GDM1 (cell line): ENCODE measurements at places on chromosomes 3 and 15.
A peak's percentile ranks its signal among the peaks of the same experiment; 100 is the strongest.

DNA sequence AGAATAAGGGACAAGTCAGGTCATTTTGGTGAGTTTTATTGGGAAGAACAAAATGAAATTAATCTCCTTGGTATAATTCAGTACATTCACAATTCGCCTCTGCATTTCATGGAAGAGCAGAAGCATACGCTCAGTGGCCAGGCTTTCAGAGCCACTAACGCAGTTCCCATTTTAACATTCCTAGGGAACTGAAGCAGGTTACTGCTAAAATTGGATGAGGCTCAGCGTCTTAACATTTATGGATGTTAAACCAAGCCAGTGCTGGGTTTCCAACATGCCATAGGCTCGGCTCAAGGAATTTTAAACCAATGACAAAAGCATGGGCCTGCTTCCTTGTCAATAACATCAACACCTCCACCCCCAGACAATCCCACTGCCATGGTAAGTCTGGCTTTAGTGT is 172.7 kb upstream of the PRICKLE2 start:
- no peak for DNase-seq

DNA sequence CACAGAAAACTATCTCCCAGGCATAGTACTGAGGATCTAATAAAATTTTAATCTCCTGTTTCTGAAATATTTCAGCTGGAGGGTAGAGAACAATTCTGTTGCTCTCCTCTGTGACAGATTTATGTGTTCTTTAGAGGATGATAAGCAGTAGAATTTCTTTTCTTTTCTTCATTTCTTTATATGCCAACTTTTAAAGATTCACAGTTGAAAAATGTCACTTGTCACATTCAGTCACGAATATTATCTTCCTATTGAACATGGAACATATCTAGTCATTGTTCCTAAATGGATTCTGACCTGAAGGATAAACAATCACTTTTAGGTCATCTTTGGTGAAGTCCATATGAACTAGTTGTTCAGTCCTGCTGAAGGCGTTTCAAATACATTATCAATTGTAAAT is 585.5 kb upstream of the DPPA4 start:
- DNase-seq, result no peak

- no peak for DNase-seq
These were observed 2.1 kb downstream of the FAM240A start for GRCh38 chr3:46614431-46614830.

DNA sequence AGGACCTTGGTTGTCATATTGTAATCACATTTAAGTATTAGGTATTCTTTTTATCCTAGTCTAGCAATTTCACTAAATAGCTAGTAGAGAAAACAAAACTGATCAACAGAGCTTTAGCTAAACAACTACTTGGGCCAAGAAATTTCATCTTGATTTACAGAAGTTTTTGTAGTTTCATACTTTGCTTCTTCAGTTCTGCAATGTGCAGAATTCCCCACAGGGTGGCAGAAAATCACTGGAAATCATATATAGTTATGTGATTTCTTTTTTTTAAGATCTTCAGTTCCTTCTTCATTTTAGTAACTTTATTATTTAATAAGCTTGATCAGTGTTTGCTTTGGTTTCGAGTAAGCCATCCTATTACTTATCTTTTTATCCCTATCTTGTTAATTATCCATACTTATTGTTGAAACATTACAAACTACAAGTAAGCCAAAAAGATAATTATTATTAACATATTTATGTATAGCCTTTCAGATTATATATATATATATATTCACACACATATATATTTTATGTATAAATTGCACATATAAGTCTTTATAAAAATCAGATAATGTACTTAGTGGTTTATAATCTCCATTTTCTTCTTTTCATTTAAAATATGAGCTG is 2.2 kb upstream of the BNIP2 start:
- DNase-seq, result peak; percentile 14

DNA sequence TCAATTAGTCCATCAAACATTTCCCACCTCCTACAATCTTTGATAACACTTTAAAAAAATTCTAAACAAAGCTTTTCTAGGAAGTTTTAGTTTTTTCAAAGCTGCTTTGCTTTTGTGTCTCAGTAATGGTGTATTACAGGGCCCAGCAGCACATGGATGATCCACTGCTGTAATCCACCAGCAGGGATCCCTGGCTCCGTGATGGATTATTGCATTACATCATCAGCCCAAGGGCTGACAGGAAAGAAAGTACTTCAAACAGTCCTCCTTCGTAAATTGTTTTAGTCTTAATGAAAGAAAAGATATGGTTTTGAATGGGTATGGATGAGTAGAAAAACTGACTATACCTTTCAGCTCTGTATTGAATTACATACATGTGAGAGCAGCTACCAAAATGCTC is 688.9 kb upstream of the NAALADL2 start:
- DNase-seq, result no peak

- DNase-seq, result no peak
These were observed 30.1 kb upstream of the KY start for GRCh38 chr3:134680796-134681521.

GRCh38 chr15:94246016-94246415 is 14.7 kb downstream of the MCTP2 start:
- no peak for DNase-seq

DNA sequence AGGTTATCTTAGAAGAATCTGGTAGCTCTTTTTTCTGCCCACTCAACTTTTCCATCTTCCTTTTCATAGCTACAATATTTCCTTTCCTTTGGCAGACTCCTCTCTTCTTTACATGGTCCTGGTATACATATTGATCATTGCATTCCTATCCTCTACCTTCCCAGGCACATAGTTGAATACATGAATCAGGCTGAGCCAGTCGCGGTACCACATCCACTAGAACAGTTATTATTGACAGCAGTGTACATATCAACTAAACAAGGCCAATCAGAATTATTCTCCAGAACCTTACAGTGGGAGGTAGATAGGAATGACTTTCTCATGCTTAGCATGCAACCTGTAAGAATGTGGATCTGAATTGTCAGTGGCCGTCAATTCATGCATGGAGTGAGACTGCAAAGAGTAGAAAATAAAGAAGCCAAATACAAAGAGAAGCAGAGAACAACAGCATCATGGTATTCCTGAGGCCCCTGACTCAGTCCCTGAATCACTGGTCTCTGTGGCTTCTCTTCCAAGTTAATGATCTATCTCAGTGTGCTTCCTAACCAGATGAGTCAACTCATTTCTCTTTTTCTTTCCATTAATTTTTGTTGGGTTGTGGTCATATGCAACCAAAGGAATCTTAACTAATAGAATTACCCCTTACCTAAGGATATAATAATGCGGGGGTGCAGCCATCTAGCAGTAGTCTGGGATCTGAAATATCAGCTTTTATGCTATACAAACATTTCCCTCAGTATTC is 60.9 kb upstream of the DCBLD2 start:
- DNase-seq, result no peak

GRCh38 chr3:35773417-35773816 is 134.1 kb downstream of the ARPP21 start:
- DNase-seq, result no peak

DNA sequence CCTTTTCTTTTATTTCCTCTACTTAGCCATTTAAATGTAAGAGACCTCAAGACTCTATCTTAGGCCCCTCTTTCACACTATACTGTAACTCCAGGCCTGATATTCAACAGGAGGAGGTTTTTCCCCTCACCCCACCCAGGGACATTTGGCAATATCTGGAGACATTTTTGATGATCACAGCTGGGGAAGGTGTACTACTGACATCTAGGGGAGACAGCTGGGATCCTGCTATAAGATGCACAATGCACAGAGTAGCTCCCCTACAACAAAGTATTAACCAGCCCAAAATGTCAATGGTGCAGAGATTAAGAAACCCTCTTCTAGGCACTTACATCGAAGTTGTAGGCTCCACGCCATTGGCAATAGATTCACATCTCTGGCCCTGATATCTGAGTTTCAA is 517.5 kb upstream of the UBE2E2 start:
- DNase-seq, result no peak

DNA sequence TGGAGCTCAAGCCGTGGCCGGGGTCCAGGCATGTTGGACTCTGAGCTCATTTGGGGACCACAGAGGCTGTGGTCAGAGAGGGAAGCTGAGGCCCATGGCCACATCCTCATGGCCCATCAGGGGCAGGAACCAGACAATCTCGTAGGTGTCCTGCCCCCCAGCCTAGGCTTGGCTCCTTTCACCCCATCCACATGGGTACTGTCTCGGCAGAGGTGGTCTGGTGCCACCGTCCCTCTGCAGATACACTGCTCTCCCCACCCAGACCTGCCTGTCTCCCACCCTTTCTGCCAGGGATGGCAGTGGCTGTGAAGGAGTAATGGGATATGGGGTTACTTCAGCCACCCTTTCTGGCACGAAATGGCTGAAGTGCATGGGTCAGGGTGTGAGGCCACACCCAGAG is 7.9 kb downstream of the PRSS50 start:
- DNase-seq, result no peak

GRCh38 chr3:152084441-152085158 is 184.1 kb upstream of the MBNL1 start:
- no peak for DNase-seq

DNA sequence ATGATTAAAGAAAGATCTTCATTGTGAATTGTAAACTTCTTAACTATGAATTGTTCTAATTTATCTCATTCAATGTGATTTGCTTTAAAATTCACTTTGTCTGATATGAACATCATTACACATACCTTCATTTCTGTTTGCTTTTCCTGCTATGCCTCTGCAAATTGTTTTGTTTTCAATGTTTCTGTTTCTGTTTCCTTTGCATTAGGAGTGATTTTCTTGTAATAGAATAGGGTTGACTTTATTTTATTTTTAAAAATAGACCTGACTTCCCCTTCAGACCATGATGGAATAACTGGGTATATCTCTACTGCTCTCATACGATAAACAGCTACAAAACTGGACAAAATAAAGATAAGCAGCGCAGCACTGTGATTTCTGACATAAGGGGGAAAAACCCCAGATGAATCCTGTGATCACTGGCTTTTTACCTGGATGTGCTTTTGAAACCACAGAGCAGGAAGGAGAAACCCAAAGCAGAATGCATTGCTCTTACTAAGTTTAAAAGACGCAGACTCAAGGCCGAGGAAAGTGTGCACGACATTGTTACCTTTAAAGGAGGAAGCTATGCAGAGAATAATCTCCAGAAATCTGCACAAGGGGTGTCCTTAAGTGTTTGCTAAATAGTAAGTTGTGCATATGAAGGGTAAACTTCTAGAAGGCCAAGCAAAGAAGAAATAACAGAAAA is 420.2 kb downstream of the TBC1D5 start:
- DNase-seq, result no peak

DNA sequence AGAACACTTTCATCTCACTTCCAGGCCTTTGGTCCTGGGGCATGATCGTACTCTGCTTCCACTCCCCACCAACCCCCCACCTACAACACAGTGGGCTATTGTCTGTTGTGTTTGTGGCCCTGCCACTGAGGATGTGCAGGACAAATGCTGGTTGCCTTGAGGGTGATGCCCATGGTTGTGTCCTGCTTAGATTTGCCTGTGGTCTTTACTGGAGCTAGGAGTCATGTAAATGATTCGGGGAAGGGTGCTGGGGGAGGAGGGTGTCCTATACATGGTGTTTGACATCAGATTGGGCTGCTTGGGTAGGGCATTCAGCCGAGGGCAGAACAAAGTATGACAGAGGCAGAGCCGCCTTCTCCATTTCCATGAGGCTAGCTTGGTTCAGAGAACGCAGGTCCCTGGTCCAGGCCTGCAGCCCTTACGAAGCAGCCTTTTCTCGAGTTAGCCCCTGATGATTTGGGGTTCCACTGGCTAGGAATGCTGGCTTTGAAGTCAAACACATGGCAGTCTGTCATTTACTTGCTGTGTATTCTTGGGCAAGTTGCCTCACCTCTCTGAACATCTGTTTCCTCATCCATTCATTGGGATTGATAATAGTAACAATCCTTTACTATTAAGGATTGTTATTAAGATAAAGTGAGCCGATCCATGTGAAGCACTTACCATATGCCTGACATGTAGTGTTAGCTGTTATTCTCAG is 6.9 kb downstream of the CORO2B start:
- no peak for DNase-seq

DNA sequence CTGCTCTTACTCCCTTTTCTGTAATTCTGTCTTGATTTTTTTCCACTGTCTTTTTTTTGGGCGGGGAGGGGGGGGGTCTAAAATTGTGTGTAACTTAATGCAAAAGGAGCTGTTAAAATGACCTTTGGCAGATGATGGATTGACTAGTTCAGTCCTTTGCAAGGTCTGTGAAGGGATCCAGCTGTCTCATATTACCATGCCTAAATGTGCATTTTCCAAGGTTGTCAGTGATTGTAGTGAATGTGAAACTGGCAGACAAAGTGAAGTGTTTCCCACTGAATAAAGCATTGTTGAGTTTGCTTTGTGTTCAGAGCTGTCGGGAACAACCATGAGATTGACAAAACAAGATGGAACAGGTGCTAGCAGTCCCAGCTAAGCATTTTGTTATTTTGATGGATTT is 110.1 kb upstream of the SKOR1 start:
- DNase-seq, result no peak

- DNase-seq, result no peak
These were observed 537.4 kb downstream of the TUSC7 start for GRCh38 chr3:117246771-117247555.

GRCh38 chr3:118476885-118477618 is 557.6 kb downstream of the IGSF11 start:
- DNase-seq, result no peak

DNA sequence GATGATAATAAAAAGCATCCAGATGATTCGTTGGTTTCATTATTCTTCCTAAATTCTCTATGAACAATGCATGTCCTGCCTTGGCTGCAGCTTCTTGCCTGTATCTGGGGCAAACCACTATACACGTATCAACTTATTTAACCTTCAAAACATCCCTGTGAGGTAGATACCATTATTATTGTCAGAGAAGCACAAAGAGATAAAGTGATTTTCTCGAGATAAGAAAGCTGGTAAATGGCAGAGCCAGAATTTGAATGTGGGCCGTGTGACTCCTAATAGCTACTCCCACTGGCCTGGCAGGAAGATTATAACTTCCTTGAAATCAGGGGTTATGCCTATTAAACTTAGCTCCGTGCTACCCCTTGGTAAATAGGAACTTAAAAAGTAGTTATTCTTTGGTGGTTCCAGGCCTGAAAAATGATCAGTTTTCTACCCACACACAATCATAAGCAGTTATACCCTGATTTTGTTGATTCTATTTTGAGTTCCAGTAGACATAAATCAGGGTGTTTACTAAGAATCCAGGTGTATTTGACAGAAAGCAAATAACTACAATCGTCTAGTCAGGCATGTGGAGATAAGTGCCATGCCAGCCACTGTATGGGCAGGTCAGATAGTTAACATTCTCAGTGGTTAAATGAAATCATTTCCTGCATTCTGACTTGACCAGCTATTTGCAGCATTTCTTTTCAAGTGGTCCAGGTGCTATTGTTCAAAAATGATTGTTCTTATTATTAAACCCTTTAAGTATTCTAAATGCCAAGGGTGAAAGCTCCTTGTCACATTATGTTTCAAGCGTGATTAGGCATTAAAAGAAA is 99.2 kb upstream of the LRRN1 start:
- DNase-seq, result no peak

DNA sequence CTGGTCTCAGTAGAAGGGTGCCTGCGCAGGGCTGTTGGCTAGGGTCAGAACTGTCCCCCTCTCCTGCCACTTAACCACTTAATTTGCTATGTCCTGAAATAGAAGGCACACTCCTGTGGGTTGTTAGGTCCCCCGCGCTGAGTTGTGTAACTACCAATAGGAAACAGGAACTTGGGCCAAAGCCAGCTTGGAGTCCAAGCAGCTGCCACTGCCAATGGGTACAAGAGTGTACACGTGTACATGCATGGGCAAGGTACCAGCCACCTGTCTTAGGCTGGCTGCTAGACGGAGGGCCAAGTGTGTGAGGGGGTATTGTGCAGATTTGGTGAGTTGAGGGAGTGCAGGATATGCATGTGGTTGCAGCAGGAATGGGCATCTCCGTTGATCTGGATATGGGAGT is 29.7 kb upstream of the POLG start:
- DNase-seq, result no peak
